ENCODE measurements at places on chromosomes 4 and X.

GRCh38 chr4:4852591-4853362 is 6.7 kb upstream of the MSX1 start:
- DNase-seq = peak; percentile 86

GRCh38 chr4:79290376-79290775 is 35.5 kb downstream of the NAA11 start:
- DNase-seq = no peak

- DNase-seq = no peak
These were observed 3.9 kb downstream of the CYP2U1 start for GRCh38 chr4:107935246-107935645.

GRCh38 chr4:19327364-19327763 is 924.3 kb upstream of the SLIT2 start:
- no peak for DNase-seq

- no peak for DNase-seq
These were observed 23.6 kb upstream of the VAMP7 start for GRCh38 chrX:155857561-155857960.

- DNase-seq = no peak
These were observed 19.6 kb downstream of the ATP5ME start for GRCh38 chr4:654503-654845.

DNA sequence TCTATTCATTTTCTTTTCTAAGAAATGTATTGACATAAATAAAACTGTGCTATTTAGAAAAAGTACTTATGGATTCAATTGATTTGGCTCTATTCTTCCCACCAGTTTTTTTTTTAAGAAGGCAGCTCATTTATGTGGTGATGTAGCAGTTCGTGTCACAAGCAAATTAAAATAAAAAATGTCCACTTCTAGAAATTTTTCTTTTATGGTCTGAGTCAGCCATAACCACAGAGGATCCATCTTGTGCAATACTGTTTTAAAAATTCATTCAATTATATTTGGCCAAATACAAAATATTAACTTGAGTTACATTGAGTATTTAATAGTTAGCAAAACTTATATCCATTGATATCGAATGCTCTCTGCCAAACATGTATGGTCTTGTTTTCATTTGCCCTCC is 207.9 kb upstream of the FAT1 start:
- DNase-seq = no peak

GRCh38 chr4:180156684-180157083 is 2086.5 kb upstream of the TENM3 start:
- DNase-seq = no peak

DNA sequence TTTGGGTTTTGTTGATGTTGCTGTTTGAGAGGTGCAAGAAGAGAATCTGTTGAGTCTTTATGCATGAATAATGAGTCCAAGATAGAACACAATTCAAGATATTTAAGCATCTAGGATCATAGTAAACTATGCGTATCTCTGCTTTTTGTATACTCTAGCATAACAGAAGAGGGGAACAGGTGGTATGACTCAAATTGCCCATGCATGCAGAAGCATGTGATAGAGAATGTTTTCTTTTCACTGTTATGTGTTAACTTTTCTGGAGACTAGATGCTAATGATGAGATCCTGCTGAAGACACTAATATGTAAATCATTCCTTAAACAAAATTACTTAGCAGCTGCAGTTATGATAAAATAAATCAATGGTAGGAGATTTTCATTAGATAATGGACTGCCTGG is 165.3 kb upstream of the FTHL17 start:
- no peak for DNase-seq

DNA sequence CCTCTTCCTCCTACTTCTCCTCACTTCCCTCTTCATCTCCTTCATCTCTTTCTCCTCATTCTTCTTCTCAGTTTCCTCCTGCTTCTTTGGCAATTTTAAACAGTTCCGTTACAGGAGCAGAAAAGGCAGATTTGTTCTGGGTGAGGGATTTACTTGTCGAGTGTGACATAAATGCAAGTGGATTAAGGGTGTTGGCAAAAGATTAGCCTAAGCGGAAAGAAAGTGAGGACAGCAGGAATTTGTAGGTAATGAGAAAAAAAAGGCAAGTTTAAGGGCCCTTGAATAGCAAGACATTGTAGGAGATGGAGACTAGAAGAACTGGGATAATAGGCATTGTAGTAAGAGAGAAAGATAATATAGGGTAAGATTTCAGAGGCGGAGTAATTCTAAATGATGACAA is 841.6 kb downstream of the RAPGEF2 start:
- no peak for DNase-seq

DNA sequence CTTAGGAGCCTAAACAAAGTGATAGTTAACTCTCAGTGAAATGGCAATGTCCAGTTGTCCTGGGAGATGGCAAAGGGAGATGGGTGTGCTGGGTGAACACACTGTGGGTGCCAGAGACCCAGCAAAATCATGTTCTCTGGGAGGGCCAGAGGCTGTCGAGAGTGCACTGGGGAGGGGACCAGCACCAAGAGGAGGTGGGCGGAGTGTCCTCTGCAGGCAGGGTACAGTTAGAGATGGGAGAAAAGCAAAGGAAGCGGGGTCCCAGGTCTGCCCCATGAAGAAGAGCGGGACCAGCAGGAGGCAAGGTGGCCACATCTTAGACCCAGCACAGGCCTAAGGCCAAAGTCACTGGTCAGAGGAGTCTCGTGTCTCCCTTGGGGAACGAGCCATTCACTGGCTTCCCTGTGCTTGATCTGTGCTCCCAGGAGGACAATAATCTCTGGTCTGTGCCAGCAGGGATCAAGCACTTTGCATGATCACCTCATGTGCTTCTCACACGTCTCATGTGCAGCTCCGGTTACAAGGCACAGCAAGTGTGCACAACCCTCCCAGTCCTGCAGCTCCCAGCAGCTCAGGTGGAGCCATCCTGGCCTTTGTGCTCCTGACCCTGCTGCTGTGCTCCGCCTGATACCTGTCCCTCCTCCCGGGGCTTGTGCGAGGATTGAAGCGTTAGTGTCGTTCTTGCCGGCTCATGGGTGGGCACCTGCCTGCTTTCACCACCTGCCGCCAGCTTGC is 100.9 kb downstream of the FAM53A start:
- DNase-seq = no peak

- no peak for DNase-seq
These were observed 16.4 kb downstream of the GABRE start for GRCh38 chrX:151958101-151958500.

GRCh38 chrX:47178337-47178736 is 15.3 kb upstream of the UBA1 start:
- DNase-seq = no peak

DNA sequence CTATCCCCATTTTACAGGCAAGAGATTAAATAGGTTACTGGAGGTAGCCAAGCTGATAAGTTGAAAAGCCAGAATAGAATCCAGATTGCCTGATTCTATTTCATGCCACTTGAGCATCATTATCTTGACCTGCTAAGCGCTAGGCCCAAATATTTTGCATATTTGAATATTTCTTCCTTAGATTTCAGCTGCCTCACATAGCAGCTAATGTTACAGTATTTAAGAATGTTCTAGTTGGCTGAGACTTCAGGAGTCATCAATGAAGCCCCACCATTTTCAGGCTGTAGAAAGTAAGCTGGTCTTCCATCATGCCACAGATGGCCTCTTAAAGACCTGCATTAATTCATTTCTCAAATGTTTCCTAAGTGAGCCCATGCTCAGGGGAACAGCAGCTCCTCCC is 121.4 kb downstream of the SHROOM3 start:
- DNase-seq = no peak

GRCh38 chr4:85210353-85210752 is 243.9 kb upstream of the WDFY3 start:
- DNase-seq = peak; percentile 50
